Caki2 (cell line): ENCODE measurements at places on chromosomes 16 and 17. TPM values are rescaled to one million over a fixed set of nuclear protein-coding genes. Genes with fewer than 3 reads are reported as not detected.

GP2 gene
- total RNA-seq, result not detected in 2 replicates

GSG1L gene
- total RNA-seq, result 0.67 and 2.3 TPM in 2 replicates

GRCh38 chr17:67421869-67422273 is 44.8 kb downstream of the PITPNC1 start:
- DNase-seq, result peak; percentile 99

PLD6 gene
- total RNA-seq, result 4.7 and 5.5 TPM in 2 replicates

GRCh38 chr16:83705856-83706255 is 101.9 kb upstream of the HSBP1 start:
- DNase-seq, result peak; percentile 67

DNA sequence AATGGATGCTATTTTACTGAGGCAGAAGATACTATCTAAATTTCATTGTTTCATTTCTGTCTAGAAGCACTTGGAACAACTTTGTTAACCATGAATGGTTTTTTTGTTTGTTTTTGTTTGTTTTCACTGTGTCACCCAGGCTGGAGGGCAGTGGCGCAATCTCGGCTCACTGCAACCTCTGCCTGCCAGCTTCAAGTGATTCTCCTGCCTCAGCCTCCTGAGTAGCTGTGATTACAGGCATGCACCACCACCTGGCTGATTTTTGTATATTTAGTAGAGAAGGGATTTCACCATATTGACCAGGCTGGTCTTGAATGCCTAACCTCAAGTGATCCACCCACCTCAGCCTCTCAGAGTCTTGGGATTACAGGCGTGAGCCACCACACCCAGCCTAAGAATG is 40.5 kb downstream of the ABHD15 start:
- DNase-seq, result no peak

HLF gene
- total RNA-seq, result 4.1 and 6.0 TPM in 2 replicates

- no peak for DNase-seq
These were observed 123.6 kb downstream of the OR1D5 start for GRCh38 chr17:2939714-2940351.

DNA sequence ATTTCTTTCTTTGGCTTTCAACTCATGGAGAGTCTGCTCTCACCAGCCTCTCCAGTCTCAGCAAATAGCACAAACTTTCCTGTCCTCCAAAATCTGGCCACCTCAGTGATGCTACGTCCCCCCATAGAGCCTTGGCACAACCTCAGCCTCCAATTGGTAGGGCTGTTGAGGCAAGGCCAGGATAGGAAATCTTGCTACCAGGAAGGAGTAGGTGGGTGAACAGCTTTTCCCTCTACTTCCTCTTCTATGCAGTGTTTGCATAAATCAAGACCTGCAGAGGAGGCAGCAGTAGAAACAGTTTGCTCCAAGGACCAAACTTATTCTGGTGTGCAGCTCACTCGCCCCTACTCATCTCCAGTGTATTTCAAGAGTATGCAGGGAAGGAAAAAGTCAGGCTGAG is 701 bp upstream of the DPEP2 start:
- DNase-seq, result no peak

CLEC18A gene
- not detected in 2 replicates for total RNA-seq

- DNase-seq, result no peak
These were observed 35.1 kb downstream of the IL21R start for GRCh38 chr16:27436921-27437650.
